Femur (tissue), 1 donor: ENCODE measurements at places on chromosomes 16 and 17.

- DNase-seq = no peak
Observed at GRCh38 chr17:49358641-49359247, 3.3 kb downstream of the ZNF652 start.

- DNase-seq = no peak
Observed at GRCh38 chr16:85361441-85362118, 249.3 kb upstream of the CIBAR2 start.

DNA sequence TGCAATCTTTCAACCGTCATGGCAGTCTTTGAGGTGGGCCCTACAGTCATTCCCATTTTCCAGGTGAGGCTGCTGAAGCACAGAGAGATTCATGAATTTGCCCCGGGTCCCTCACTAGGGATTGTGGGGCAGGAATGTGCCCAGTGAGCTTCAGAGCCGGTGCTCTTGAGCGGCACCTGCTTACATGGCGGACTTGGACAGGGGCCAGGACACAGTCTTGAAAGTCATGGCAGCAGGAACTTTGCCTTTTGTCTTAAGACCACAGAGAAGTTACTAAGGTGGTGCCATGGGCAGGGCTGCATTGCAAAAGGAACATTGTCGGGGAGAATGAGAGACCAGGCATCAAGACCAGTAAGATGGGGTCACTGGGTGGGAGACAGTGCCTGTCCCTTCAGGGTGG lies 363.4 kb downstream of the FOXL1 start:
- DNase-seq = no peak

- peak; percentile 74 for DNase-seq
Observed at GRCh38 chr16:86519649-86520316, 9.5 kb downstream of the FOXF1 start.

GRCh38 chr17:48600244-48601098 lies 4.3 kb downstream of the HOXB6 start:
- no peak for DNase-seq

- no peak for DNase-seq
Observed at GRCh38 chr16:14357328-14357727, 272.7 kb downstream of the PARN start.

GRCh38 chr17:58513965-58514769 lies at the start of gene MTMR4:
TSS of gene MTMR4 (minus strand) at chr17:58514638. CDS start at chr17:58514407, 231 bp downstream.
- DNase-seq = peak; percentile 88
